ENCODE measurements at places on chromosomes 16 and 17.
A peak's percentile ranks its signal among the peaks of the same experiment; 100 is the strongest.

GRCh38 chr17:76599694-76600460, 14.2 kb upstream of the ST6GALNAC2 start:
- DNase-seq, result no peak

DNA sequence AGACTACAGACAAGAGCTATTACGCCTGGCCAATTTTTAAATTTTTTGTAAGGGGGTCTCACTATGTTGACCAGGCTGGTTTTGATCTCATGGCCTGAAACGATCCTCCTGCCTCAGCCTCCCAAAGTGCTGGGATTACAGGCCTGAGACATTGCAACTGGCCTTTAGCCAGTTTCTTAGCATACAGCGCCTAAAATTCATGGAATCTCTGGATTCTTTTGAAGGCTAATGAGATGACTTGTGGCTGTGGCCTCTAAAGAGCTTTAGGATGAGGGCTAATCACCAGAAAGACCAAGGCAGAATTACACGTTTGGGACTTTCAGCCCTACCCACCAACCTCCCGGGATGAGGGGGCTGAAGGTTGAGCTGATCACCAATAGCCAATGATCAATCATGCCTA, 34.6 kb downstream of the AKAP10 start:
- DNase-seq, result no peak

DNA sequence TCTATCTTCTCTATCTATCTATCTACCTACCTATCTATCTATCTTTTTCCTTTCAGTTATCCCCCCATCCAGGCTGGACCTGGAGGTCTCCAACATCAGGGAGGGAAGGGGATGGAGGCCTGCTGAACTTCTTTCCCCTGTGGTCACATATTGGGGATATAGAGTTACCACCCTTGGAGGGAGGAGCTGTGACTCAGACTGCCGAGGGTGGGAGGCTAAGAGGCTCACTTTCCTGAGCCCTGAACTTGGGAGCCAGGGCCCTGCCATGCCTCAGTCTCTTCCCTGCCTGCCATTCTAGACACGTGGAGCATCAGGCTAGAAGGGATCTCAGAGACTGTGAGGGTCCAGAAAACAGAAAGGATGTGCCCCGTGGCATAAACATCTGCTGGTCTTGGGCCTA, 8.4 kb downstream of the LRRC3C start:
- no peak for DNase-seq

DNA sequence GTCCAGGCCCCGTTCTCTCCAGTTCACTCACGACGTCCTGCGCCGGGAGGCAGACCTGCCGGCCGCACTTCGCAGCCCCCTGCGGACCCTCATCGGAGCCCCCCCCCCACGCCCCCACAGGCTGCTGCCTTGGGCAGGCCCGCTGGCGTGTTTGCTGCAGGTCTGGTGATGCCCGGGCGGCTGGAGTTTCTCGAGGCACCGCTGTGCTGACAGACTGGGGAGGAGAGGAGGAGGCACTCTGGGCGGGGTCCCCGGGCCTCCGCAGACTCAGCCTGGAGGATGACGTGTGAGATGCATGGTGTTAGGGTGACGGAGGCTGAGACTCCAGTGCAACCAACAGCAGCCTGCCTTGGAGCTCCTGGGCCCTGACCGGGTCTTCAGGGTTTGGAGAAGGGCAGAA, 24.1 kb downstream of the BAIAP2 start:
- no peak for DNase-seq

GRCh38 chr16:49504626-49505025, 131.0 kb downstream of the C16orf78 start:
- DNase-seq, result no peak

GRCh38 chr17:67515490-67516083, 138.5 kb downstream of the PITPNC1 start:
- no peak for DNase-seq

DNA sequence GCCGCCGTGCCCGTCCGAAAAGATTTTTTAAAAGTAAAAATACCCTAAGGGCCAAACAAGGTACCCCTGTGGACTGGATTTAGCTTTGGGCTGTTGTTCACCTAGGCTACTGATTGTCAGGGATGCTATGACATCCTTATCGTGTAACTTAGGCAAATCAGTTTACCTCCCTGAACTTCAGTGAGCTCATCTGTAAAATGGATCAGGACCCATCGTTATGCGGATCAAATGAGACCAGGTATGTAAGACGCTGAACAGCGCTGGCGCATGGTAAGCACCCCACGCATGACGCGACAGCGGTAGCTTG, 658 bp upstream of the ZNF771 start:
- no peak for DNase-seq

- no peak for DNase-seq
Measured at GRCh38 chr17:35605678-35606077, 18.6 kb downstream of the AP2B1 start.

GRCh38 chr17:13995856-13996271, 73.4 kb upstream of the COX10 start:
- no peak for DNase-seq

DNA sequence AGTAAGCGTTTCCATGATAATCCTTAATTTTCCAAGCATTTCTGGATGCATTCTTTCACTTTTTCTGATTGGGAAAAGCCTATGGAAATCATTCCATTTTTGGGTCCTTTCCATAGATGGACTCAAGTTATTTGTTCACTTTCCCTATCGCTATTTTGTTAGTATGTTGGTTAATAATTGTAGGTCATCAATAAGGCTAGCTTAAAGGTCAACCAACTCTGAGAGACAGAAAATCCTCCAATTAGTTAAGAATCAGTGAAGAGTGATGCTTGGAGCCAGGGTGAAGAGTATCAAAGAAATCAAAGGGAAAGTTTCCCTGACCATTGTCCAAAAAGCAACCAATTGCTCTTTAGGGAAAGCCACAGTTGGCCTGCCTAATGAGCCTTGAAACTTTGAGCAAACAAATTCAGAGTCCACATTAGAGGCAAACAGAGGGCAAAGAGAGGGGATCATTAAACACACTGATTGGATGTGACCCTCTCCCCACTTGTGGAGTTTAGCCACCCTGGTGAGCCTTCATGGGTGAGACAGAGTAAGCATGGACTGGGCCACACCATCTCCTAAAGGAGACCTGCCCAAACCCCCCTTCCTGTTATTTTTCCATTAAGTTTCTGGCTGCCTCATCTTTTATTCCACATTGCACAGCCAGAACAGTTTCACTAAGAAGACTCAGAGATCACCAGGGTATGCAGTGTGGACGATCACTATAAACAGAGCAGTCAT, 133.4 kb upstream of the DYNLRB2 start:
- DNase-seq, result no peak

- DNase-seq, result no peak
Measured at GRCh38 chr17:10439816-10440215, 18.1 kb upstream of the MYH8 start.

GRCh38 chr17:9406046-9406606, 169.5 kb downstream of the STX8 start:
- DNase-seq, result no peak

GRCh38 chr16:6229186-6229585, 1103.5 kb upstream of the RBFOX1 start:
- no peak for DNase-seq

GRCh38 chr17:45021607-45022287, 29.7 kb downstream of the DCAKD start:
- peak; percentile 62 for DNase-seq

GRCh38 chr16:12763517-12763916, 40.2 kb downstream of the CPPED1 start:
- DNase-seq, result no peak

GRCh38 chr16:15650698-15651171, 690 bp downstream of the NDE1 start:
- peak; percentile 18 for DNase-seq

DNA sequence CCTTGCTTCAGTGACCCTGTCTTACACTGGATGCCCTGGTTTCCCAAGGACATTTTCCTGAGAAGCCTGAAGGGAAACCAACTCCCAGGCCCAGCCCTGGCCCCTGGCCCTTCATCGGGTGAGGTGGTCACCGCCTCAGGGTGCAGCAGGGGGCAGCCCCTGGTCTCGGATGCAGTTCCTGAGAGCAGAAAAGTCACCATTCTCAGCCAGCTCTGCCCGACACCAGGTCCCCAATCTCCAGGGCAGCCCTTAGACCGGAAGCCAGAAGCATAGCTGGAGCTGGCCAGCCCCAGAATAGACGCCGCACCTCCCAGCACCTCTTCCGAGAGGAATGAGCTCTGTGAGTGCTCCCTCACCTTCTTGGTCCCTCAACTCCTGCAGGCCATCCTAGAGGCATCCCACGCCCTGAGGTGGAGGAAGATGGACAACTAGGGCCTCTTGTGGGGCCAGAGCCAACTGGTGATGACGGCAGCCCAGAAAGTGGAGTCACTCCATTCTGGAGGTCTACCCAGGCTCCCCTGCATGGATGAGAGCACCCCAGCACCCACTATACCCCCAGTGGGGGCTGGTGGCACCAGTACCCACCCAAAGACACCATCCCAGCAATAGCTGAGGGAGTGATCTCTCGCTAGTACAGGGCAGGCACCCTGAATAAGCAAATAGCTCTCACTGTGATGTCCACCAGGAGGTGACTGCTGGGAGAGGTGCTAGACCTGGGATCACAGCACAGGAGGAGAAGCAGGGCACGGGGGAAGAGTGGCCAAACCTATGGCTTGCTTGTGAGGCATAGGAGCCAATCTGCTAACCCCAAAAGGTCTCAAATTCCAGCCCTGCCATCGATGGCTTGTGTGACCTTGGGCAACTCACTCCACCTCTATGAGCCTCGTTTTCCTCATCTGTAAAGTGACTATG, 56.2 kb downstream of the TK2 start:
- DNase-seq, result no peak

DNA sequence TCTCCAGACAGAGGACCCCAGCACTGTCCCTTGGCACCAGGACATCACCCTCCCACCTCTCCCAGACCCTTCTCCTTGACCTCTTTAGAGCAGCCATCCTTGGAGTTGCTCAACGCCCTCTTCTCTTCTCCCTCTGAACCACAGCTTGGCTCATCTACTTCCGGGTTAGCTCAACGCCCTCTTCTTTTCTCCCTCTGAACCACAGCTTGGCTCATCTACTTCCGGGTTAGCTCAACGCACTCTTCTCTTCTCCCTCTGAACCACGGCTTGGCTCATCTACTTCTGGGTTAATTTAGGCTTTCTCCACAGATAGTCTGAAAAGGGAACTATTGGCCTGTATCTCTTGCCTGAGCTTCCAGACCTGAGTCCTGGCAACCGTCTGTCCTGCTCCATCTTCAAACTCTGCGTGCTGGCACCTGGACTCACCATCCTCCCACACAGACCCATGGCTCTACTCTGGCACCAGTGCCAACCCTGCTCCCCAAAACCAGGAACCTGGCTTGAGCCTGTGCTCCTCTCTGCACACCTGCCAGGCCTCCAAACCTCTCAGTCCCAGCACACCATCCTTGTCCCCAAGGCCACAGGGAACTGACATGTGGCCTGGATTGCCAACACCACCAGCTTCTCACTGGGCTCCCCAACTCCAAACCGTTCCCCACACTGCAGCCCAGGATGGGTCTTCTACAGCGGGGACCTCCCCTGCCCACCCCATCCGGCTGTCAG, 25.3 kb upstream of the FAAP100 start:
- DNase-seq, result peak; percentile 55

GRCh38 chr16:2825049-2825742, 4.9 kb upstream of the ZG16B start:
- no peak for DNase-seq

GRCh38 chr17:49567871-49568694, 7.6 kb upstream of the NXPH3 start:
- peak; percentile 87 for DNase-seq

DNA sequence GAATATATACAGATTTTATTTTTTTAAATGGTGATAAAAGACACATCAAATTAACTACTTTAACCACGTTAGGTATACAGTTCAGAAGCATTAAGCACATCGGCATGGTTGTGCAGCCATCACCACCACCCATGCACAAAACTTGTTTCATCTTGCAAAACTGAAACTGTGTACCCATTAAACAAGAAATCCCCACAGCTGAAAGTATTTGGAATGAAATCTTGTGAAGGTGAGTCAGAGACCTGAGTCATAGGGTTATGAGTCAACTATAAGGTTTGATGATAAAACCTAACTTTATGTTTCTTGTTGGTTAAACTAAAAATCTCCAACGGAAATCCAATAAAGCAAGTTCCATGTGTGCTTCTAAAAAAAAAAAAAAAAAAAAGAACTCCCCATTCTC, 561.6 kb upstream of the PSMD7 start:
- DNase-seq, result no peak

- no peak for DNase-seq
Measured at GRCh38 chr17:19771971-19772630, 24.0 kb upstream of the ALDH3A1 start.

DNA sequence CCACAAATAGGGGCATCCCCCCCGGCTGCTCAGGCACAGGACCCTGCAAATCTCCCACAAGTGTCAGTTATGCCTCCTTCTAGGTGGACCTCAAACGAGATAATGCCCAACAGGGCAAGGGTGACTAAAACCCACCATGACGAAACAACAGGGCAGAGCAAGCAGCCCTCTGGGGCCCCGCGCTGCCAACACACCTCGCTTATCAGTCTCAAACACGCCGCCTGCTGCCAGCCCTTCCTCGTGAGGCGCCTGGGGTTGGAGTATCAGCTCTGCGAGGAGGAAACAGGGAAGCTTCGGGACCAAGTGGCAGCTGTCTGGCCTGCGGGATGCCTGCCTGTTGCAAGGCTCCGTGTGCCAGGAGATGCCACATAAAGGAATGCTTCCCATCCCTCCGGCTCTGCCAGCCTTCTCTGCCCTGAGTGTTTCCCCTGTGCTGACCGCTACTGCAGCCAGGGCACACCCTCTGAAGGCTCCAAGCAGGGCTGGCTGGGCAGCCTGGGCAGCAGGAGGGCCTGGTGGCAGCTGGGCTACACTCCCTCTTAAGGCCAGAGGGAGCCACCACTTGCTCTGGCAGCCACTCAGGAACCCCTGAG, 2.5 kb downstream of the SMIM5 start:
- peak; percentile 72 for DNase-seq

GRCh38 chr16:11256661-11257130, 692 bp upstream of the SOCS1 start:
- peak; percentile 53 for DNase-seq

DNA sequence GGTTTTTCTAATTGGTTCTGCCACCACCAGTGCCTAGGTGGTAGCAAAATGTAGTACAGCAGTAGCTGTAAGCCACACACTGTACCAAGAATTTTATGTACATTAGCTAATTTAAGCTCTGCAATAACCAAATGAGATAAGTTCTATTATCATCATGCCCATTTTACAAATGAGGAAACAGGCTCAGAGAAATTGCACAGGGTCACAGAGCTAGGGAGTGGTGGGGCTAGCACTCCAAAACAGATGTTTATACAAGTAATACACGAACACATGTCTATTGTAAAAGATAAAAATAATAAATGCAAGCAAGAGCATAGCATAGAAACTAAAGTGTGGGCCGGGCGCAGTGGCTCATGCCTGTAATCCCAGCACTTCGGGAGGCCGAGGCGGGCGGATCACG, 13.6 kb downstream of the RSAD1 start:
- DNase-seq, result no peak

DNA sequence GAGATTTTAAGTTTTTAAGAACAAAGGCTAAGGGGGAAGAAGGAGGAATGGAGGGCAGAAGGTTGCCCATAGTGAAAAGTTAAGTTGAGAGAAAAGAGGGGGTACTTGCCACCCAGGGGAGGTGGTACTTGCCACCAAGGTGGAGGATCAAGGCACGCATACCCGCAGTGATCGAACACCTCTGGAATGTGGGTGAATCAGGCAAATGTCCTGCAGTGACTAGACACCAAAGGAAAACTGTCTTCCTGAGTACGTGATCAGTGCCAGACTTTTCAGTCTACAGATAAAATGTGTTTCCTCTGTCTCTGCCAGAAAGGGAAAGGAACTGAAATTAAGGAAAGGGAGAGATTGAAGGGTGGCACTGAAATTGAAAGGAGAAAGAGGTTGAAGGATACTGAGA, 2285.3 kb downstream of the TP53TG3F start:
- DNase-seq, result no peak

GRCh38 chr17:15414532-15415306, 52.7 kb downstream of the CDRT4 start:
- no peak for DNase-seq
